ENCODE measurements at places on chromosomes 11 and 22.

- no peak for DNase-seq
These were observed 27.7 kb downstream of the SLC36A4 start for GRCh38 chr11:93169950-93170561.

GRCh38 chr22:30226192-30226832, 20.2 kb downstream of the LIF start:
- DNase-seq, result no peak

DNA sequence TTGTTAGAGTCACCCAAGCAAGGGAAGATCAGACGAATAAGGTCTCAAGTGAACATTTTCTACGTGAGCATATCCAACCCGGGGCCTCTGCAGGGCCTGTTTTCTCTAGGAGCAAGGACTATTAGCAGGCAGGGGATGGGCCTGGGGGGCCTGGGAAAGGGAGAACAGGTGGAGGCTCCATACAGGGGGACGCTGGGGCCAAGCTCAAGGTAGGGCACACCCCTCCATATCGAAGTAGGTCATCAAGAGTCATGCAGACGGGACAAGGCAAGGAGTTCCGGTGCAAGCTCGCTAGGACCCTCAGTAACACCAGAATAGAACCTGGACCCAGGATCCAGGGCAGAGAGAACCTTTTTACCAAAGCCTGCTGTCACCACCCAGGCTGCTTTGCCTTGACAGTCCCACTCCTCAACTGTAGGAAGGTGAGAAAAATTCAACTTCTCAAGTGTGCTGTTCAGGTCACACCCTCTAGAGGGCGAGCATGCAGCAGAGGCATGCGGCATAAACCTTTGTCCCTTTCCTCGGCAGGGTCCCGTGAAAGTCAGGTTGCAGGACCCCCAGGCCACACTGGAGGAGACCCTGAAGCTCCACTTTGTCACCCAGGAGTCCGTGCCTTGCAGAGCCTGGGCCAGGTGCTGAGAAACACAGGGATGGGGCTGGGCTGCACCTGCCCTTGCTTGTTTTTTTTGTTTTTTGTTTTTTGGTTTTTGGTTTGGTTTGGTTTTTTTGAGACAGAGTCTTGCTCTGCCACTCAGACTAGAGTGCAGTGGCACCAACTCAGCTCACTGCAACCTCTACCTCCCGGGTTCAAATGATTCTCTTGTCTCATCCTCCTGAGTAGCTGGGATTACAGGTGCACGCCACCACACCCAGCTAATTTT, 8.6 kb upstream of the APOBEC3B start:
- DNase-seq, result peak; percentile 75

GRCh38 chr22:40210818-40211217, 33.1 kb downstream of the TNRC6B start:
- no peak for DNase-seq

- no peak for DNase-seq
These were observed 122.7 kb upstream of the TRPC6 start for GRCh38 chr11:101706541-101706940.

DNA sequence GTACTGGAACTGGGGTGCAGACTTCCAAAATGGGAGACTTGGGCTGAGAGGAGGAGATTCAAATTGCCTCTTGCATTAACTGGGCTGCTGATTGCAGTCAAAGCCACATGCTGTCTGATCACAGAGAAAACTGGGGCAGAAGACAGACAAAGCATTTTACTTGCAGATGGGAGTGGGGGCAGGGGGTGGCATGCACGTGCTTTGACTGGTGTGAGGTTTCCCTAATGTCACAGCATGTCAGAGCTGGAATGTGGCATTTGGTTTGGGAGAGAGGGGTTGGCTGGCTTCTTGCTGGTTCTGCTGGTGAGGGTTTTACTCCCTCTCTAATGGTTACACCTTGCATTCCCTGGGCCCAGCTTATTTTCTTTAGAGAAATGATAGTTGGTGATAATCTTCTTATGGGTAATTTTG, 2.9 kb downstream of the TUB start:
- no peak for DNase-seq

GRCh38 chr11:121887976-121888557, 227.9 kb downstream of the BLID start:
- DNase-seq, result no peak

- no peak for DNase-seq
These were observed 582.6 kb downstream of the METTL15 start for GRCh38 chr11:28690746-28691145.

- no peak for DNase-seq
These were observed 35.6 kb downstream of the ELFN2 start for GRCh38 chr22:37391702-37392101.

- no peak for DNase-seq
These were observed 38.8 kb upstream of the POLA2 start for GRCh38 chr11:65223011-65223410.

GRCh38 chr11:8392886-8393285, 129.2 kb upstream of the LMO1 start:
- no peak for DNase-seq

GRCh38 chr11:5807580-5807979, 1.1 kb upstream of the OR52N2 start:
- no peak for DNase-seq

DNA sequence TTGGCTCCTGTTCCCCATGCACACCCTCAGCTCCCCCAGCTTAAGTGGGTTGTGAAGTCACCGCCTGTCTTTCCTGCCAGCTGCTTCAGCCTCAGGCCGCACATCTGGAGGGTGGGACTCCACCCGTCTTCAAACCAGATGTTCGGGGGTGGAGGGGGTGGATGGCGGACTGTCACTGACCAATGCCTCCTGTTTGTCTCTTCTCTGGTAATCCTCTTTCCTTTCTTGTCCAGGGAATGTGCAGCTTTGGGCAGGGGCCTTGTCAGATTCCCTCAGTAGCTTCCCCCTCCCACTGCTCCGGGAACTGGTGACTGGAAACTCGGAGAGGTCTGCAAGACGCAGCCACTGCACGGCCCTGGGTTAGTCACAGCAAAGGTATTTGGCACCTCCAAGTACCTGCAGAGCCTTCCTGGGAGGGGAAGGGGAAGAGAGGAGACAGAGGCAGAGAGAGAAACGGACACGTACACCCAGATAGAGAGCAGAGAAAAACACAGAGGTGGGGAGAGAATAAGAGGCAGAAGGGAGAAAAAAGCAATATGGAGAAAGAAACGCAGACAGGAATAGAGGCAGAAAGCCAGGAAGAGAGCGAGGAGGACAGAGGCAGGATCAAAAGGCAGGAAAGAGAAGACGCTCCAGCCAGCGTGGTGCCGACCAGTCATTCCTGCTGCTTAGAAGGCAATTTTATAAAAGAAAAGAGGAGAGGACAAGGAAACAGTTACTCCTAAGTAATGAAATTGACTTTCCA, 56.1 kb upstream of the TIMP3 start:
- no peak for DNase-seq

GRCh38 chr11:110279881-110280280, 16.5 kb downstream of the RDX start:
- DNase-seq, result no peak

GRCh38 chr11:128473636-128474035, 113.7 kb downstream of the ETS1 start:
- peak; percentile 64 for DNase-seq

- DNase-seq, result no peak
These were observed 386.5 kb downstream of the SOX6 start for GRCh38 chr11:15969701-15970329.

DNA sequence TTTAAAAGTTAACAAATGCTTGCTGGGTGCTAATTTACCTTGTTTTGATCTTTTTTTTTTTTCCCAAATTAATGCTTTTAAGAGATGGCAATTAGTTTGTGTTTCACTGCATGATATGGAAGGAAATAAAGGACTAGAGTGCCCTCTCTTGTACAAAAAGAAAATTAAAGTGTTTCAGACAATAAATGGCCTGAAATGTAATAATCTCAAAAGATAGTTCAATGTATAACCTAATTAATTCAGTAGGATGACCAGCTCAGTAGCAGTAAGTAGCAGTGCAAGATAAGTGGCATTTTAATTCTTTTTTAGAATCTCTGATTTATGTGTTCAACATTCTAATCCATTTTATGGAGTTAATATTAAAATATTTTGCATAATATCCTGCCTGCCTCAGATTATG, 39.9 kb upstream of the MYO18B start:
- DNase-seq, result no peak

Data from activated T-cell treated with anti-CD3 and anti-CD28 coated beads, Interleukin-2, amount 50 U/mL, for 48 hours (primary cell).